ENCODE measurements at places on chromosomes 5 and 9. TPM values are rescaled to one million over a fixed set of nuclear protein-coding genes. Genes with fewer than 3 reads are reported as not detected.
A peak's percentile ranks its signal among the peaks of the same experiment; 100 is the strongest.

GRCh38 chr9:103025796-103026195 lies 30.7 kb downstream of the CYLC2 start:
- no peak for DNase-seq

GRCh38 chr5:53063176-53063575 lies 46.4 kb downstream of the MOCS2 start:
- DNase-seq = no peak

DNA sequence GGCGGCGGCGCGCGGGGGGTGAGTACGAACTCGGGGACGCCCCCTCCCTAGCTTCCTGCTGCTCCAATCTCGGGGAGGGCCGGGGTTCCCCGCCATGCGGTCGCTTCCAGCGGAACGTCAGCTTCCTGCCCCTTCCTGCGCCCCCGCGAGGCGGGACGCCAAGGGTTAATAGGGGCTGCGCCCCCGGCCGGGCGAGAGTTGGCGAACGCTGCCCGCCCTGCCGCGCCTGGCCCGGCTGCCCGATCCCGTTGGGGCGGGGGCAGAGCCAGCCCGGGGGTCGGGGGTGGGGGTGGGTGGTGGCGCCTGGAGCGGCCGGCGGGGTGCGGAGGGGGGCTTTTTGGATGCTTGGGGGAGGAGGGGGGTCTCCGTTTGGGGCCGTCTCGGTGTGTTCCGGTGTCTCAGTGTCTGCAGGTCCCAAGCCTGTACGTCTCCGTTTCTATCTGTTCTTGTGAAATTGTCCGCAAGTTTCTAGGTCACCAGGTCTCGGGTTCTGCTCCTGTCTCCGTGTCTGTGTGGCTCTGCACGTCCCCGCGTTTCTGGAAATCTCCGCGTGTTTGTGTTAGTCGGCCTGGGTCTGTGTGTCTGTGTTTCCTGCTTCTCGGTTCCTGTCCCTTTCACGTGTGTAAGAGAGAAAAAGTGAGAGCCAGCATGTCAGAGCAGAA lies 789 bp downstream of the COL27A1 start:
- DNase-seq = no peak

GRCh38 chr5:38783011-38783561 lies 62.7 kb upstream of the OSMR start:
- peak; percentile 100 for DNase-seq

Gene DNAH5
- polyA plus RNA-seq = 2.1 TPM

Gene INSYN2B
- polyA plus RNA-seq = 18.0 TPM

Gene RABEPK
- 32.6 TPM for polyA plus RNA-seq

Gene FOXD4L4
- polyA plus RNA-seq = not detected

Gene GABRA1
- polyA plus RNA-seq = 0.02 TPM

Gene THBS4
- 0.79 TPM for polyA plus RNA-seq
